T-helper 17 cell (primary cell): ENCODE measurements at places on chromosomes 4 and X.

GRCh38 chrX:123077631-123078030 lies 106.4 kb upstream of the GRIA3 start:
- no peak for DNase-seq

DNA sequence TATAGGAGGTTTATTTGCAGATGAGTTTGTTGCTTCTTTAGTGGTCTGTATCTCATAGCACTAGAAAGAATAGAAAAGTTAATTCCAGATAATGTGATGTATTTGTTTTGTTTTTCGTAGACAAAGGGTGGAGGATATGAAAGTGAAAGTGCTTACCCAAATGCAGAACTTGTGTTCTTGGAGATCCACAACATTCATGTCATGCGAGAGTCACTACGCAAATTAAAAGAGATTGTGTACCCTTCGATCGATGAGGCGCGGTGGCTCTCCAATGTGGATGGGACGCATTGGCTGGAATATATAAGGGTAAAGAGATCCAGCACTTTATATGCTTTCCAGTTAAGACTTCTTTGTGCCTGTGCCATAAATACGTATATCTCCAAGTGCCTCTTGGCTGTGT lies 43.3 kb downstream of the MTMR1 start:
- no peak for DNase-seq

DNA sequence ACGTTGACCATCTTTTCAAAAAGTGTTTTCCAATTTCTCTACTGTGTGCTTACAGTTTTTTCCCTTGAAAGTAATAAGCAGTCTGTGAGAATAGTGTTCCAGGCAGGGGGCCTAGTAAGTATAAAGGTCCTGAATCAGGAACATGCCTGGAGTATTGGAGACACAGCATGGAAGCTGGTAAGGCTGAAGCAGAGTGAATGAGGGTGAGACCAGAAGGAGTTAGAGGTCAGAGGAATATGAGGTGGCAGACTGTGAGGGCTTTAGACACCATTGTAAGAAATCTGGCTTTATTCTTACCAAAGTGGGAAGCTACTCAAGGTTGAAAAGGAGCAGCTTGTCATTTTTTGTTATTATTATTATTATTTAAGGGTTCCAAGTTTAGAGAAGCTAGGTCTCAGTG lies 107.4 kb downstream of the CT47B1 start:
- no peak for DNase-seq

DNA sequence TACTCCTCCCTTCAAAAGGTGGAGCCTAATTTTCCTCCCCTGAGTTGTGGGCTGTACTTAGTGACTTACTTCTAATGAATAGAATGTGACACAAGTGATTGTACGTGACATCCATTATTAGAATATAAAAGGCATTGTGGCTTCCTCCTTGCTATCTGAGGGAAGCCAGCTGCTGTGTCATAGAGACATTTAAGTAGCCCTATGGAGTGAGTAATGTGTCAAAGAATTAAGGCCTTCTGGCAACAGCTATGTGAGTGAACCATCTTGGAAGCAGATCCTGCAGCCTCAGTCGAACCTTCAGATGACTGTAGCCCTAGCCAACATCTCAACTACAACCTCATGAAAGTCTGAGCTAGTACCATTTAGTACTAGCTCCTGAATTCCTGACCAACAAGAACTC lies 76.1 kb downstream of the BCOR start:
- DNase-seq = no peak

- no peak for DNase-seq
Observed at GRCh38 chr4:68245594-68245993, at the start of gene TMPRSS11B. TMPRSS11B (minus strand) TSS chr4:68245694; CDS start chr4:68245558, 136 bp downstream.

- no peak for DNase-seq
Observed at GRCh38 chrX:134733591-134733990, 75.3 kb upstream of the PLAC1 start.

- no peak for DNase-seq
Observed at GRCh38 chr4:73650250-73650649, 30.0 kb upstream of the RASSF6 start.

GRCh38 chrX:54208531-54208930 lies 25.5 kb upstream of the FAM120C start:
- DNase-seq = no peak

DNA sequence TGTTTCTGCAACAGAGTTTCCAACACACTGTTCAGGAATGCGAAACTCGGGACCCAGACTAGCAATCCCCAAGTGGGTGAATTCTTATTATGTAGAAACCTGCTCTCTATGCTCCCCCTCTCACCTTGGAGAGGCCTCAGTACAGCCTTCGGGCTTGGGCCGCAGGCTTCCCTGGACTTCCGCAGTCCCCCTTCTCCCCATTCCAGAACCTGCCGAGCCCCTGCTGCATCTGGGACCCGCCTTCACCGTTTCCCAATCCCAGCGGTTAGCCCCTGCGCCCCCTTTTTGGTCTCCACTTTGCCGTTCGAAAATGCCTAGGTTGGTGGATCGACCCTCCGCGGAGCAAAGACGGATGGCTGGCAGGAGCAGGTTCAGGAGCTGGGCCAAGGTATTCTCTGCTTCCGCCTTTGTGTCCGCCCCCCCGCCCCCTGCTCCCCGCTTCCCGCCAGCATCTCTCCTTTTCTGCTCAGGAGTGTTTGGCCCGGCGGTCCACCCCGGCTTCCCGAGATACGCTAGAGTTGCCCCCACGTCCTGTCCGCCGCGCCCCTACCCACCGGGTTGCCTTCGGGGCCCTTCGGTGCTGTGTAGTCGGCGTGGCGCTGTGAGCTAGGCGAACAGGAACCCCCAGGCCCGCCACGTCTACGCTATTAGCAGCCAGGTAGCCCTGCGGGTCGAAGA lies 11.5 kb downstream of the HAND2 start:
- no peak for DNase-seq

DNA sequence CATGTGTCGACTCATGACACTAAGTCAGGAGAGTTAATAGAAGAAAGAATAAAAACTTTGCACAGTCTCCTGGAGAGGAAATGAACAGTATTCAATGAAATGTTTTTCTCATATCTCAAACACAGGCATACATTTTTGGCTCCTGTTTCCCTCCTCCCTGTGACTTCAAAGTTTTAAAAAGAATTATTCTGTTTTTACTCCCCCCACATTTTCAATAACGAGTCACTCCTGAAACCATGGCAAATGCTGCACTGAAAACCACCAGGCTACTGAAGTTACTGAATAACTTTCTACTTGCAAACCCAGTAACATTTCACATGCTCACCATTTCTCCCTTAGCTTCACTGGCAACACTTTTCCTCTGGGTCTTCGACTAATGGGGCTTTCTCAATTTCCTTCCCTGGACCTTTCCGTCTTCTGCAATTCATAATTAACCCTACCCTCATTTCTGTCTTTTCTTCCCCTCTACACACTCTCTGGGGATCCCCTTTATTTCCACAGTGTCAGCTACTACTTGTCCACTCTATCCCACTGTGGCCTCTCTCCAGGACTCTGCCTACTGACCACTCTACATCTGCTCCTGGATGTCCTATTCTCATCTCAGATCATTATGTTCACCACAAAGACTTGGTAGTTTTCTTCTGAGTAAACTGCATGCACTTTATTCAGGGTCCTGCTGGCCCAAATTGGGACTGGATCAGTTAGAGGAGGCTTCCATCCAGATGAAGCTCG lies 225.8 kb upstream of the ETNPPL start:
- no peak for DNase-seq

DNA sequence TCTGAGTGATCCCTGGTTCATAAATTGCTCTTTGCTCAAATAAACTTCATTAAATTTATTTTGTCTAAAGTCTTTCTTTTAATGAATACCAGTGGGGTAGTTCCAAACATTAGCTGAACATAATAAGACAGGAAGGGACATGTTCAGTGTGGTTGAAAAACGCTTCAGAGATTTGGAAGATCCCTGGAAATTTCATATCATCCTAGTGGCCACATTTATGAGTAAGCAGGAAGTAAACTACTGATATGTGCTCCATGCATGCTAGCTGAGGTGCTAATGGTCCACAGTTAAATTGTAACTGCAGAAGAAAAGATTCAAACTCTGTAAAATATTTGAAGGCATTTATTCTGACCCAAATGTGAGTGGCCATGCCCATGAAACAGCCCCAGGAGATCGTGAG lies 1328.7 kb downstream of the ADGRL3 start:
- DNase-seq = no peak

DNA sequence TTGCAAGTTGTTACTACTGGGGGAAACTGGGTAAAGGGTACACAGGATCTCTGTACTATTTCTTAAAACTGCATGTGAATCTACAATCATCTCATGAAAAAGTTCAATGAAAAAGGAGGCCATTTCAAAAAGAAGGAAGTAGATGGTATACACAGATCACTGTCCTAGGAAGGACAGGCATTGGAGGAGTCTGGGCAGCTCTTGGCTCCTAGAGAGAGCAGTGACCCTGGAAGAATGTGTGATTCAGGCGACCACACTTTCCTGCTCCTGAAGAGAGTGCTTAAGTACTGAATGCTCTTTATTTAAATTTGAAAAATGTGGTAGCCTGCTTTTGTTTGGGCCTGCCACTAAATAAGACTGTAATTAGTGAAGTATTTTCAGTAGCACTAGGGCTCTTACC lies 318.1 kb upstream of the CASK start:
- no peak for DNase-seq

- no peak for DNase-seq
Observed at GRCh38 chrX:63656871-63657580, 128.0 kb downstream of the ARHGEF9 start.

GRCh38 chrX:138345801-138346200 lies 365.7 kb downstream of the FGF13 start:
- no peak for DNase-seq

GRCh38 chr4:16521156-16521915 lies 295.1 kb upstream of the TAPT1 start:
- DNase-seq = no peak

DNA sequence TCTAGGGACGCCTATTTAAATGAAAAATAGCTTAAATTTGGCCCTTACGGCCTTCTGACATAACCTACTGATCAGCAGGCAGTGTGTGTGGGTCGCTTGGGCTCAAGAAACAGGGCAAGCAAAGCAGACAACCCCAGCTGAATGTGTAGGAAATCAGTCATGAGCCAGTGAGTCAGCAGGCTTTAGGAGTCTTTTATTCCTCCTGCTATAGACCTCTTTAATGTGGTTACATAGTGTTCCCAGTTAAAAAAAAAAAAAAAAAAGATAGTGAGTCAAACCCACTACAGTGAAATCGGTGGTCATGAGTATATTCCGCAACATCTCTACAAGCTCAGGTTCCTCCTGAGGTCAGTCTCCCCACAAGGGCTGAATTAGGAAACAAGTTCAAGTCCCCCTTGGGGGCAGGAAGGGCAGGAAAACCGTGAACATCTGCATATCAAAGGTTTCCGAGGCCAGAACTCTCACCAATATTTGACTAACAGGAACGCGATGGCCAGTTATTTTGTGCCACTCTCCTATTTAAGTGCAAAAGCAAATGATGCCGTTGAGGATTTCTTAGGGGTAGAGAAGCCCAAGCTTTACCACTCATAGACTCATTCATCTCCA lies 32.7 kb downstream of the ACSL1 start:
- no peak for DNase-seq

- no peak for DNase-seq
Observed at GRCh38 chrX:16839852-16840460, 30.2 kb downstream of the RBBP7 start.
